ENCODE measurements at places on chromosomes 2 and 18.

GRCh38 chr2:205822579-205822978, 140.3 kb downstream of the NRP2 start:
- DNase-seq, result no peak

- no peak for DNase-seq
Measured at GRCh38 chr2:11514904-11515303, 18.9 kb upstream of the GREB1 start.

DNA sequence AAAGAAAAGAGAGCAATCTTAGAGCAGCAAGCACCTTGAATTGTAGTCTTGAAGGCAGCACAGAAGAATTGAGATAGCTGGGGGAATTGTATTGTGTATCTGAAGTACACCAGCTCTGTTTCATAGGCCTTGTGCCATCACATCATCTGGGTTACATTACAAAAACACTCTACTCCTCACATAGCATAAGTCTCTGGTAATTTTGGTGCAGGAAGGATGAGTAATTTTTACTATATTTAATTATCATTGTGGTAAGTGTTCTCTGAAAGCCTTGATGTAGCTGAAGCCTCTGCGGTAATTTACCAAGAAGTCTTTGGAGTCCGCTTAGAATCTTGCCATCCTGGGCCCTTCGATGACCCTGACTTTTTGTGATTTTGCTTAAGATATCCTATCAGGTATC, 291.1 kb downstream of the ARHGAP15 start:
- no peak for DNase-seq

DNA sequence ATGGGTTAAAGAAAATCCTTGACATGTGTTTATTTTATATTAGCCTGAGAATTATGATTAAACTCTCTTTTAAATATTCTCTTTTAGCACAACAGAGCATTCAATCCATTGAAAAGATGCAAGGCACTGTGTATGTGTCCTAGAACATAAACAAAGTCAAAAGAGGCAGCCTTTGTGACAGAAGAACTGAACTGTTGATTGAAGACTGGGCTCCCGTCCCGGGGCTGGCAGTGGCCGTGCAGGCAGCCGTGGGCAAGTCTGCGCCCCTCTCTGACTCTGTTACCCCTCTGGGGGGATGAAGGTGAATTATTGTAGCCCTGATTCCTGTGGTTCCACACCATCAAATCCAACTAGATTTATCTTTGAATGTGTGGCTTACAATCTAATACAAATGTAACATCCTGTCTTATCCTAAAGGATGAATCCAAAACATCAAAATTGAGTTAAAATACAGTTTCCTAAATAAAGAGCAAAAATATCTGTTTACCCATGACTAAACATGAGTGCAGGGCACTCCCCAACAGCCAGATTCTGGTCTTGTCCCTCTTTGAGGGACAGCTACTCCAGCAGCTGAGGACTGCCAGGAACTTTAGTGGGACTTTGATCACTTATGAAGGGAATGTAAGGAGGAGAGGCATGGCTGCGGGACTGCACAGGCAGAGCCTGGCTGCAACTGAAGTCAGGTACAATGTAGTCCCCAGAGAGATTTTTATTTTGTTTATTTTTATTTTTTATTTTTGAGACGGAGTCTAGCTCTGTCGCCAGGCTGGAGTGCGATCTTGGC, 37.3 kb upstream of the SH3BP4 start:
- DNase-seq, result no peak

- no peak for DNase-seq
Measured at GRCh38 chr2:71452565-71452964, 796 bp upstream of the DYSF start.

DNA sequence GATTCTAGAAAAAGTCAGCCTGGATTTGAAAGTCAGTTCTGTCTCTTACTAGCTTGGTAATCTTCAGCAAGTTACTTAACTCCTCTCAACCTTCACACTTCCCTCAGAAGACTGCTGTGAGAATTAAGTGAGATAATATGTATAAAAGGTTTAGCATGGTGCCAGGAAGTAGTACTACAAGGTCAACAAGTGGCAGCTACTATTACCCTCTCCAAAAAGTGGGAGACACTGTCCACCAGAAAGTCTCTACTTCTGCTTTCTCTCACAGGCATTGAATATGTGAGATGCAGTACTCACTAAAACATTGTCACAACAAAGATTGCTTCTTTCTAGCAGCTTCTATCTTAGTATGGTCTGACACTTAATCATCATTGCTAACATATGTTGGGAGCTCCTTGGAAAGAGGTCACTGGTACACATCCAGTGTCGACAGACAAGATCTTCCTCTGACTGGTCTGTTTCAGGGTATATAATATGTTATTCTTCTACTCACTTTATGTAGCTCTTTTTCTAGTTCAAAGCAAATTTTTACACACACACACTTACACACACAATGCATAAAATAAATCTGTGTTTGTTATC, 47.9 kb downstream of the DOCK10 start:
- DNase-seq, result no peak

- DNase-seq, result no peak
Measured at GRCh38 chr2:197786010-197786877, 1.1 kb upstream of the BOLL start.

All from stimulated activated CD4-positive, alpha-beta T cell treated with anti-CD3 and anti-CD28 coated beads, TNF-alpha, amount 100 ng/mL, for 4 hours (primary cell).